ENCODE measurements at places on chromosomes 12 and 14. TPM values are rescaled to one million over a fixed set of nuclear protein-coding genes. Genes with fewer than 3 reads are reported as not detected.

GRCh38 chr12:39122562-39123204 is 217.3 kb upstream of the CPNE8 start:
- DNase-seq: no peak

Gene MAP1LC3B2
- total RNA-seq: not detected

Gene STAT6
- 102 TPM for total RNA-seq

DNA sequence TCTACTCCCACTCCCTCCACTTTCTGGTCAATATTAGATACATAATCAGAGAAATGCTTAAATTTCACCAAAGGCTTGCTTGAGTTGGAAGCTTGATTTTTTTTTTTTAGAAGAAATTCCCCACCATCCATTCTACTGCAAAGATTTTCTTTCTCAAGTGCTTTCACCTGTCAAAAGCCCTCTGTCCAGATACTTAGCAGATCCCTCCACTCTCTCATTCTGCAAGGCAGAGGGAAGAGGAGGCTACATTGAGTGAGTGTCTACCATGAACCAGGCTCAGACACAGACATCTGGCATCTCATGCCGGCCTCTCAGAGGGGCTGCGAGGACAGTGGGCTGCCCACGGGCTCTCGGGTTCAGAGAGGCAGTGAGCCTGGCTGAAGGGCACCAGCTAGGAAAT is 127.6 kb upstream of the GSC start:
- no peak for DNase-seq

DNA sequence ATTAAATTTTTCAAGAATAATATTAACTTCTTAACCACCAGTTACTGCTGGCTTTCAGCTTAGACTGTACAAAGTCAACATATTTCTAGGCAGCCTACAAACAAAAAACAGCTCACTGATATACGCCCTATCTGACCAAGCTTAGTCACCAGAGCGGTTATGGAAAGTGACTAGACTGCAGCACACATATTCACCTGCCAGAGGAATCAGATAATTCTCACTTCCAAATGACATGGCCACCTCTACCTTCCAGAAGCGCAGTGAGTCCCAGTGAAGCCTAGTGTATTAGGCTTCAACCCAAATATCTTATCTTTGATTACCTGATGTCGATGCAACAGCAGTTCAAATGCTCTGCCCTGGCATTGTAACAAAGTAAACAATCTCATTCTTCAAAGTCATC is 8.5 kb downstream of the STXBP6 start:
- DNase-seq: no peak
